SK-N-SH (cell line): ENCODE measurements at places on chromosomes 4 and X.
A peak's percentile ranks its signal among the peaks of the same experiment; 100 is the strongest.

- no peak for DNase-seq
Measured at GRCh38 chrX:12929701-12930100, 23.3 kb downstream of the TLR8 start.

GRCh38 chr4:146165221-146165620 lies 10.3 kb upstream of the LSM6 start:
- DNase-seq, result no peak

DNA sequence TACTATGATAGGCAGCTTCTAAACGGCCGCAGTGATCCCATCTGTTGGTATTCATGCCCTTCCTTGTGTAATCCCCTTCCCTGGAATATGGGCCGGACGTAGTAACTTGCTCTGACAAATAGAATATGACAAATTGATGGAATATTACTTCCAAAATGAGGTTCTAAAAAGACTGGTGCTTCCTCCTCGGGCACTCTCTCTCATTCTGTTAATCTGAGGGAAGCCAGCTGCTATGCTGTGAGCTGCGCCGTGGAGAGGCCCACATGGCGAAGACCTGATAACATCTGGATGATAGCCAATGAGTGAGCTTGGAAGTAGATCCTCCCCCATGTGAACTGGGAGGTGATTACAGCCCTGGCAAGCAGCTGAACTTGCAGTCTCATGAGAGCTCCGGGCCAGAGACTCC lies 27.2 kb upstream of the SLC25A4 start:
- peak; percentile 86 for DNase-seq

GRCh38 chr4:88672987-88673386 lies 24.6 kb downstream of the NAP1L5 start:
- DNase-seq, result peak; percentile 17

- DNase-seq, result no peak
Measured at GRCh38 chr4:118732591-118733330, 47.6 kb downstream of the METTL14 start.

GRCh38 chr4:15989424-15989823 lies 26.4 kb upstream of the FGFBP2 start:
- no peak for DNase-seq

DNA sequence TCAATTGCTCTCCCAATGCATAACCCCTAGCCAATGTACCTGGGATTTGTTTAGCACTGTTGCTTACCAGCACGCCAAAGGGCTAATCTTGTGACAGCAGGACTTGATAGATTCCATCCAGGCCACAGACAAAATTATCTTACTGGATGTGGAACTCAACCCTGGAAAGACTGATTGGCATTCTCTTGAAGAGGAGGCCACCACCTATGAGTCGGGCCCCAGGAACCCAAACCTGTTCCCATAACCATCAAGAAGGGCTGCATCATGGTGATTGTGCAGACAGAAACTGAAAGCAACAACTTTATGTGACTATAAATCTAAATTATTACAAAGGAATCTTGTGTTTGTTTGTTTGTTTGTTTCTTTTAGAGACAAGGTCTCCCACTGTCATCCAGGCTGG lies 19.9 kb upstream of the TMEM255A start:
- no peak for DNase-seq

DNA sequence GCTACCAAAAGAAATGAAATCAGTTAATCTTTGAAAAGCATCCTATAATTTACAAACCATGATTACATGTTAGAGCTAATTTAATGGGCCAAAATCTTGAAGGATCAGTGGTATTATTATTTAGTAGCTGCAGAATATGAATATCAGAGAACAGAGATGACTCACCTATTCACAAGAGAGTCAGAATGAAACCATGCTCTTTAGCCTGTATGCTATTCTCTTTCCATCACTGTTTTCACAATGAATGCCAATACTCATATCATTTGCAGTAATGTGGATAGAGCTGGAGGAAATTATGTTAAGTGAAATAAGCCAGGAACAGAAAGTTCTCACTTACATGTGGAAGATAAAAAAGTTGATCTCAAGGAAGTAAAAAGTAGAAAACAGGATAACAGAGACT lies 414.1 kb downstream of the CENPC start:
- DNase-seq, result no peak

DNA sequence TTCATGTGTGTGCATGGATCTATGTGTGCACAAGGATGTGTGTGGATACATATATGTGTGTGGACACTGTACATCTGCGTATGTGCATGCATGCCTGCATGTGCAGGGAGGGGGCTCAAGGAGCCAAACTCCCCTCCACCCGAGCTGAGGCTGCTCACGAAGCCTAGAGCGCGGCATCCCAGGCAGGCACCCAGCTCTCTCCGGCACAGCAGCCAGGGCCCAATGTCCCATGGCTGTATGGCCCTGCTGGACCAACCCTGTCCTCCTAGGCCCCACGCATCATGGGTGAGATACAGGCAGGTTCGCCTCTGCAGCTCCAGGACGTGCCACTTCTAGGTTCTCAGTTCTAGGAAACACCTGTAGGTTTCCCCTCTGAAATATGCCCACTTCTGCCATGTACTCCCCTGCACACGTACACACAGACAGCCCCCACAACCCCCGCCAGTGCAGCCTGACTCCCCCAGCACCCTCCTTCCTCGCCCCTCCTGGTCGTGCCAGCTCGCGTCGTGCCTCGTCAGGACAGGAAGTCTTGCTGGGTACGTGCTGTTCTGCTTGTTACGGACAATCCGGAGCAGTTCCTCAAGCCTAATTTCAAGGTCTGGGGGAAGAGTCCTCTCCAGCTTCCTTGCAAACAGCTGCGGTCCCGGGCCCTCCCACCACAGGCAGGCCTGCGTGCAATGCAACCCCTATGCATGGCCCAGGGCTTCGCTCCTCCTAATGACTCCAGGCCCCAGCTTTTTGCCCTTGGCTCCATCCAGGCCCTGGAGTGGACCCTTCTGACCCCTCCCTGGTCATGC lies 3.2 kb upstream of the ADRA2C start:
- DNase-seq, result no peak

GRCh38 chr4:116427666-116428065 lies 657.7 kb downstream of the TRAM1L1 start:
- DNase-seq, result no peak

DNA sequence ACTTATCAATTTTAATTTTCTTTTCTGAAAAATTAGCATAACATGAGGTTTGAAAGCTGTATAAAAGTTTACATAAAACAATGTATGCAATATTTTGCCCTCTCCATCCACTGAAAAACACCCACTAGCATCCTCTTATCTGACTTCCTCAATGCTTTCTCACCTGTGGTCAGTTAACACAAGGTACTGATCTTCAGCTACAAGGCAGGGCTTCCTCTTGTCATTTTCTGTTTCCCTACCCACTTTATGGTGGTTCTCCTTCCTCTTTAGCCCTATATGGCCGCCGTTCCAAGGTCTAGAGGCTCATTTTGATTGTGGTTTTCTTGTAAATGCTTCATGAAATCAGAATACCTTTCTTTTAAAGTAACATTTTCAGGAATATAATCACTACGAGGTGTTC lies 618.6 kb upstream of the CPEB2 start:
- DNase-seq, result no peak

DNA sequence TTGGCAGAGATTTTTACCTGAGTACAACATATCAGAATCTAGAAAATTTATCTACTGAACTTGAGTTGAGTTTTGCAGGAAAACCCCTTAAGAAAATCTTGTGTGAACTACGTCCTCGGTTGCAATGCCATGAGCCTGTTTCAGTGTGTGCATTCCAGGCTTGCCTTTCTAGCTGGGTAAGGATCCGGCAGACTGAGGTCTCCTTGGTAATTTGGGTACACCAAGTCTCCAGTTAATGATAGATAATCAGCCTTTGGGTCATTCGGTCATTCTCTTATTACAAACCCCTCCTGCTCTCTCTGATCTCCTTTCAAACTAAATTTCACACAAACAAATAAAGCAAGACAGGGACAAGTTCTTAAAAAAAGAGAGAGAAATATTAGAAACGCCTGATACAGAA lies 5.9 kb upstream of the HAND2 start:
- DNase-seq, result no peak

GRCh38 chr4:88308587-88308986 lies 24.2 kb upstream of the PPM1K start:
- DNase-seq, result no peak

DNA sequence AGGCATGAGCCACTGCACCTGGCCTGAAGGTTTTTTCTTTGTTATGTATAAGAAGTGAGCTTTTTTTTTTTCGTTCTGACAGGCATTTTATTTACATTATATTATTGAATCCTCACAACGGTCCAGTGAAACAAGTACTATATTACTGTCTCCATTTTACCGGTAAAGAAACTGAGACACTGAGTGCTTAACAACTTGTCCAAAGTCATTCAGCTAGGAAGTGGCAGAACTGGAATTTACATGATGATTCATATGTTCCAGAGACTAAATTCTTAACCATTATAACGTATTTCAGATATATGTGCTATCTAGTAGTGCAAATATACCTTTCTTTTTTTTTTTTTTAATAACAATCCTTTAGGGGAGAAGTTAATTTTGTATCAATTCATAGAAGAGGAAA lies 18.4 kb upstream of the SLC6A14 start:
- no peak for DNase-seq

GRCh38 chr4:53196882-53197771 lies 168.7 kb downstream of the SCFD2 start:
- DNase-seq, result peak; percentile 24

GRCh38 chr4:53963781-53964180 lies 100.6 kb downstream of the CHIC2 start:
- DNase-seq, result no peak

DNA sequence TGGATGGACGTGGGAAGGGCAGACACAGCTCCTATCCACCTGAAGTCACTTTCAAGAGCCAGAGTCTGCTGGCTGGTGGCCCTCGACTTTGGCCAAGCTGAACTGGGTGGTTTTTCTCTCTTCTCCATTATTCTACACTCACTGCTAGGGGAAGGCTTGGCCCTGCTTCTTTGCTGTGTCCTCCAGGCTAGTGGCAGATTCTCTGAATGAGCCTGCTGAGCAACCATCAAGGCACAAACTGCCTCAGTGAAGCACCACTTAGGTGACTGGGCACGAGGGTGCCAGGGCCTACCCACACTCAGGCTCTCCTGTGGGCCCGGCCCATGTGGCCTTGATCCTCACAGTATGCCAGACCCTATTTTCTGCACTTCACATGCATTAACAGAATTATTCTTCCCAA lies 92.0 kb downstream of the PJA1 start:
- no peak for DNase-seq

DNA sequence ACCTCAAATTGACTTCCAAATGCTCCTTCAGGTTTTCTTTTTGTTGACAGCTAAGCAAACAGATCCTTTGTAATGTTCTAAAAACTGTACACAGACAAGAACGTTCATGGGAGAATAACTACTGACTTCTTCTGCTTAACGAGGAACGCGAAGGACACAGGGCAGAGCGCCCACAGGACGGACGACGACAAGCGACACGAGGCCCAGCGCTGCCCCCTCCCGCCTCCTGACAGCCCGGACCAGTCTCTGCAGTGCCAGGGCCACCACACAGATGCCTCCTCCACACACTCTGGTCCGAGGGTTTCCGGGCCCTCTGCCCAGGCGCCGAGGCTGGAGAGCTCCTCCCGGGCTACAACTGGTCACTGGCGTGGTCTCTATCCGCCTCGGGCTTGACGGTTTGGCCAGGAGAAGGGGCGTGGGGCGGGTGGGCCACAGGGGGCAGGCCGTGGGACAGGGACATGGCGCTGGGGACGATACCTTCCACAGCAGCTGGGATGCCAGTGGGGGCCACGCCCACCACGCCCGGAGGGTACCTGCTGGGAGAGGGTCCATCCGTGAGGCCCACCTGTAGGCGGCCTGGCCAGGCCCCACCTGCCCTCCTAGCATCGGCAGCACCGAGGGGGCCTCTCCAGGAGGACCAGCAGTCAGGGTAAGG lies 36.9 kb downstream of the CTBP1 start:
- no peak for DNase-seq

DNA sequence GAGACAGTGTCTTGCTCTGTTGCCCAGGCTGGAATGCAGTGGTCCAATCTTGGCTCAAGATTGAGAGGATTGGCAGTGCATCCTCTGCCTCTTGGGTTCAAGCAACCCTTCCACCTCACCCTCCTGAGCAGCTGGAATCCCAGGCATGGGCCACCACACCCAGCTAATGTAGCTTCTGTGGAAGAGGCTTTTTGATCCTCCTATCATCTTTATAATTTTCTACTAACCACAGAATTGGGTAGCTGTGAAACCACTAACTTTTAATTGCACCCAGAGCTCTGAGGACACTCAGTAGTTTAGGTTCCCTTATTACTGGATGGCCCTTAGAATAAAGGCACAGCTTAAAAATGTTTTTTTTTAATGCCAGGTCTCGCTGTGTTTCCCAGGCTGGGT lies 8.9 kb upstream of the AGA start:
- DNase-seq, result no peak

DNA sequence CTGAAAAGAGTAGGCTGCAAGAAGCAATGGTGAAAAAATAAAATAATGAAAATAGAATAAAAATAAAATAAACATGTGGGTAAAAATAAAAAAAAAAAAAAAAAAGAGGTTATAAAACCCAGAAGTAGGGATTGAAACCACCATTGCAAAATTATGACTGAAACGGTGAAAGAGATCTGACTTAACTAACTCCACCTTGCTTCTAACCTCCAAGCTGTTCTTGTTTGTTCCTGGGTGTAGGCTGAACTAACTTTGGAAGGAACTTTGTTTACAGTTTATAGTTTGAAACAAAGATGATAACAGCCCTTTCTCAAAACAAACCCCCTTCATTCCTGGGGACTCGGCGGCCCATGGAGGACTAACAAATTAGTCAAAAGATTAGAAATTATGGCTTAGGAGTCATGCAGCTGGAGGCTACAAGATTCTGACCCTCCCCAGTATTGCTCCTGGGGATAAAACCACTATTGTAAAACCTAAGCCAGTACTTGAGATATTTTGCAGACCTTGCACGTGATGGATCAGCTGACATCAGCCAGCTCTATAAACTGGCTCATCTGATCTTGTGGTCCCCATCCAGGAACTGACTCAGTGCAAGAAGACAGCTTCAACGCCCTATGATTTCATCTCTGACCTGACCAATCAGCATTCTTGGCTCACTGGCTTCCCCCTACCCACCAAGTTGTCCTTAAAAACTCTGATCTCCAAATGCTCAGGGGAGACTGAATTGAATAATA lies 30.4 kb downstream of the DDX60L start:
- no peak for DNase-seq

DNA sequence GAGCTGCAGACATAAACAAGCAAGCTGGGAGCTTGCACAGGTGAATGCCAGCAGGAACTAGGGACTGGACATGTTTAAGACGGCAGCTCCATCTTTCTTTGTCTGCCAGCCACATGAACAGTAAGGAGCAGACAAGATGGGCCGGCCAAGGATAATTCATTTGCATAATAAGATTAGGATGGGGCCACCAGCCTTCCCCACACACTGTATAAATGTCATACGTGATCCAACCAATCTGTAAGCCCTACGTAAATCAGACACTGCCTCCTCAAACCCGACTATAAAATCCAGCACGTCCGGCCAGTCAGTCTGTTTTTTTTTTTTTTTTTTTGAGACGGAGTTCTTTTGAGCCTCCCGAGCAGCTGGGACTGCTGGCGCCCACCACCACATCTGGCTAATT lies 75.6 kb upstream of the BOD1L1 start:
- DNase-seq, result no peak

GRCh38 chrX:10506781-10507180 lies 113.6 kb downstream of the MID1 start:
- DNase-seq, result no peak

GRCh38 chrX:340641-341423 lies 22.2 kb upstream of the GTPBP6 start:
- DNase-seq, result no peak
